Stimulated activated CD4-positive, alpha-beta T cell treated with anti-CD3 and anti-CD28 coated beads, Interleukin-12 subunit alpha, Interleukin-12 subunit beta, amount 100 ng/mL, for 24 hours (primary cell): ENCODE measurements at places on chromosomes 7 and 10.

- DNase-seq, result no peak
Measured at GRCh38 chr10:58010073-58010702, 257.5 kb downstream of the IPMK start.

DNA sequence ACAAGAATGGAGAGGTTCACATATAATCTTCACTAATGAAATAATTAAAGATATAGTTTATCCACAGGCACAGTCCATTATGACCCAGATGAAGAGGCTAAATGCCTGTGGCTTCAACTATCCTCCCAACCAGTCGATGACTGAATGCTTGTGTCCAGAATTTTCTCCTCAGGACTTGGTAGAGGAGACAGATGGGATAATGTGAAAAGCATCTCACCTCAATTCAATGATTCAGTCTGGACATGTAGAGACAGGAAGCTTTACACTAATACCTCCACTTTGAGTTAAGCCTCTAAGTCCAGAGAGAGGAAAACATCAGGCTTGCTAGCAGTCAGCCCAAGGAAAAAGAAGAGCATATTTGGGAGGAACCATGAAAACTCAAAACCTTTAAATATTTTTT lies 59.1 kb upstream of the COL1A2 start:
- no peak for DNase-seq

DNA sequence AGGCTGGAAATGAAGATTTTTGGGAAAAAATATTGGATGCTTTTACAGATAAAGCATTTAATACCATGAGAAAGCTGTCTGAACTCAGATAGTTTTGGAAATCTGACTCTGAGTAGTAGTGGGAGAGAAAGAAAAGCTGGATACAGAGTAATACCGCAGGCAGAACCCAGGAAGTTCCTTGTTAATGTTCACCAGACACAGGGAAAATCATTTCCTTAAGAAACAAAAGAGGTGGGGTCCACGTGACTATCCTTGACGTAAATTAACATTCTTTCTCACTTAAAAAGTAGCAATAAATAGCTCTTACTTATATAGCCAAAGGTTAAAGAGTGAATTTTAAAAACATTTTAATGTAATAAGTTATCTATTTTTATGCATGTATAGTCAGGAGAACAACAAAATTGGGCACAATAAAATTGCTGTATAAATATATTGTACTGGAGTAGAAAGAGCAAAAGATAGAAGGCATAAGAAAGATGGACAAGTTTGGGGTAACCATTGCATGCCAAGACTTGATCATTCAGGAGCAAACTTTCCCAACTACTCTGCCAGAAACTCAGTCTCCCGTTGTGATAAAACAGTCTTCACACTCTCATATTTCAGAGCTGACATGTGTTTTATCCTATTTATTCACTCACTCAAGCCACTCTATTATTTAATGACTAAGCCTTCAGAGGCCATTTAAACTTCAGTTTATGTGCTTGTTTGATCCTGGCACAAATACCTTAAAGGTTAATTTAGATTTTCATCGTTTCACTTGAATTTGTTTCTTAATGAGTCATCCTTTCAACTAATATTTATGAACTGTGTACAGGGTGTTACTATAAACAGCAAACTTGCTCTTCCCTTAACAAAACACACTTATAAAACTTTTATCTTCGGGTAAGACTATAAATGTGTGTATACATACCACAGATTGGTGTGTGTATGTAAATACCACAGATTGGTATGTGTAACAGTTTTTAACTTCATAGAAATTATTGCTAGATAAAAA lies 143.1 kb downstream of the GNAI1 start:
- no peak for DNase-seq

DNA sequence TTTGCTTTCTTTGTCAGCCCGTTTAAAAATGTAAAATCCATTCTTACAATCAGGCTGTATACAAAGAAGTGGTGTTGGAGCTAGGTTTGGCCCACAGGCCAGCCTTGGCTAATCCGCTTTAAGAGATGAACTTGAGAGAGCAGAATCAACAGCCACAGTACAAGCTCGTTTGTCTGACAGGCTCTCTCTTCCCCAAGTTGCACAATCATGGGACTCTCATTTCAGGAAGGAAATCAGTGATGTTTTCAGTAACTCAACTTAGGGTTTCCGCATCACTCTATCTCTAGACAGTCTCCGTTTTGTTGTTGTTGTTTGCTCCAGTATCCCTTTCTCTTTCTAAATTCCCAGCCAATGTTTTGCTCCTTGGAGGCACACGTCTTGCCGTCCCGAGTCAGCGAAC lies 582.0 kb upstream of the MKI67 start:
- DNase-seq, result no peak

GRCh38 chr7:151786936-151787335 lies 90.0 kb downstream of the PRKAG2 start:
- DNase-seq, result no peak

- DNase-seq, result no peak
Measured at GRCh38 chr10:71651928-71652327, 67.7 kb downstream of the C10orf105 start.

DNA sequence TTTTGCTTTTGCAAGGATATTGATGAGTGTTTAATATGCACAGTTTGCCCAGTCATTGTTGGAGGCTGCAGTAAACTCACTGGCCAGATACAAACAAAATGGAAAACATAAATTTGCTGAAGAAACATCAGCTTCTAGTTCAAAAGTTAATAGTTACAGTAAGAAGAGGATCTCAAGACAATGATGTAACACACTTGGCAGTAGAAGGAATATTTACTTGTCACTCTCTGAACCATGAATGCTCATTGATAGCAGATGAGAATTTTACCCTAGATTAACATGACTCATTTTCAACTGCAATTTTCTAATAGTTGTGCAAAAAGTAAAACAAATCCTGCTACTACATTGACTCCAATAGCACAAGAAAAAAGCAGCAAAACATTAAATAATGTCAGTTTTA lies 47.7 kb downstream of the VWC2 start:
- no peak for DNase-seq

DNA sequence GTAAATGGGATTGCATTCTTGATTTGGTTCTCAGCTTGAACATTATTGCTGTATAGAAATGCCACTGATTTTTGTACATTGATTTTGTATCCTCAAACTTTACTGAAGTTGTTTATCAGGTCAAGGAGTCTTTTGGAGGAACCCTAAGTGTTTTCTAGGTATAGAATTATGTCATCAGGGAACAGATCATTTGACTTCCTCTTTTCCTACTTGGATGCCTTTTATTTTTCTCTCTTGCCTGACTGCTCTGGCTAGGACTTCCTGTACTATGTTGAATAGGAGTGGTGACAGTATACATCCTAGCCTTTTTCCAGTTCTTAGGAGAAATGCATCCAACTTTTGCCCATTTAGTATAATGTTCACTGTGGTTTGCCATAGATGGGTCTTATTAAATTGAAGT lies 48.8 kb downstream of the ANXA8 start:
- no peak for DNase-seq

GRCh38 chr7:104804696-104805095 lies 209.3 kb upstream of the KMT2E start:
- DNase-seq, result no peak

GRCh38 chr7:91047636-91048035 lies 216.6 kb upstream of the FZD1 start:
- no peak for DNase-seq

DNA sequence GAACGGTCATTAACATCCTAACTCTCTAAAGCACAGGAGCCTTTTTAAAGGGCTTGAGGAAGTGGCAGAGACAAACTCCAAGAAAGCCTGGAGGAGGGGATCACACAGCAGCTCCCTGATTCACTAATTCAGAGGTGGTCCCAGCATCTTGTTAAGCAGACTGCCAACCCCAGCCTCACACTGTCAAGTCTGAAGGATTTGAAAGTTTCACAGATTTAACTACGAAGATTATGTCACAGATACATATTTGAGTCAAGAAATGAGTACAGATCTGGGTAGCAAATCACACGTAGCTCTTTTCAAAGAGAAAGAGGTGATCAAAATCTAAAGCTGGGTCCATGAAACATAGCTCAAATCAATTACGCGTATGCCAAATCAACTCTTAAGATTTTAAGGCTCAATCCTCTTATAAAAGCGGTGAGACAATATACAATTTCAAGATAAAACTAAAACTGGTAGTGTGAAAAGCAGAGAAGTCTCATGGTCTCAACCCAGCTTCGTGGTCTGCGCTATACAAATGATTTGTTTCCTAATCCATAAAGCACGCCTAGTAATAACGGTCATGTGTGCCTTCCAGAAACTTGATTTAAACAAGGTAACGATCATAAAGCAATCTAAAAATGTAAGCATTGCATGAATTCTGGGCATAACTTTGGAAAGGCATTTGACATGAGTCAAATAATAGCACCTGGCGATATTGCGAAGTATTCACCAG lies 229.9 kb upstream of the MKLN1 start:
- DNase-seq, result no peak

DNA sequence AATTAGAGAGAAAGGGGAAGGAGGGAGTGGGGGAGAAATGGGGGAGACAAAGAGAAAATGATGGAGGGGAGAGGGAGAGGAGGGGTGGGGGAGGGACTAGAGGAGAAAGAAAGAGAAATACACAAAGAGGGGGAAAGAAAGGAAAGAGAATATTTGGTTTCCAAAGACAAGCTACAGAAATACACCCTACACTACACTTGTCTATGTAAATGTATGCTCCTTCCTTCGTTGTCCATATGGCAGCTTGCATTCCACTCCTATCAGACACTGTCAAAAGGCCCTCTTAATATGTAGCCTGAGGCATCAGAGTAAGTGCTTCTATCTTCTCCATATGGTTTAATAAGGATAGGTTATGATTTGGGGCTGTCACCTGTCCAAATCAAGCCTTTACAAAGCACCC lies 92.8 kb upstream of the FEZF1 start:
- no peak for DNase-seq

- DNase-seq, result no peak
Measured at GRCh38 chr7:2616387-2617324, 15.1 kb upstream of the TTYH3 start.

- DNase-seq, result no peak
Measured at GRCh38 chr10:129877773-129878371, 86.2 kb downstream of the EBF3 start.

- DNase-seq, result no peak
Measured at GRCh38 chr10:28975891-28976531, 298.7 kb downstream of the BAMBI start.

DNA sequence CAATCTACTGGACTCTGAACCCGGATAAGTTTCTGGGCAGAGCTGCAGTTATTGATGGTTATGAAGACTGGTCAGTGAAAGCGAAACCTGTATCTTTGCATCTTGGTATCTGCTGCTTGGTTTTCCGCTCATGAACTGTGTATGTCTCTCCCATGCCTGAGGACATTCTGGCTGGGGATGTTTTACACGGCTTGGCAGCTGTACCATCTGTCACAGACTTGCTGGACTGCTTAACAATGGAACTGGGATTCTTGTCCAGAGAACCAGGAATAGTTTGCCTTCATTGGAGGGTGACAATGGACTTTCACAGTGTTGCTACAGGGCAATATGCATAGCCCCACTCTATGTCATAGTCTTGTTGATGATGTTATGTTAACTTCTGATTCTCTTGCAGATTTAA lies 119.9 kb upstream of the TMEM106B start:
- no peak for DNase-seq

- DNase-seq, result no peak
Measured at GRCh38 chr7:143382126-143382790, 1.1 kb downstream of the ZYX start.

DNA sequence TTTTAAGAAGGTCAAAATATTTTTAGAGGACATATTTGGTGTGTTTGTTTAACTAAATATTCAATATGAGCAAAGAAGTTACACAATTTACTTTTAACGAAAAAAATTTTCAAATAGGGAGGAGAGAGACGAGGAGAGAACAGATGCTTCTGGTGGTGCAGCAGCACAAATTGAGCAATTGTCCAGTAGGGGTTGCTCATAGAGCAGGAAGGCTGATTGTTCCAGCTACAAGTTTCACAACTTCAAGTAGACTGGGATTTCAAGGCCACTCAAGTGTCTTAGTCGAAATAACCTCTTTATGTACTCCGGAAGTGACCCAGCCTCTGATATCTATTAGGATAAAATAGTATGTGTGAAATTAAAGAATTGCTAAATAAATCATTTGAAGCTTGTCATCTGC lies 197.9 kb downstream of the HDAC9 start:
- no peak for DNase-seq

DNA sequence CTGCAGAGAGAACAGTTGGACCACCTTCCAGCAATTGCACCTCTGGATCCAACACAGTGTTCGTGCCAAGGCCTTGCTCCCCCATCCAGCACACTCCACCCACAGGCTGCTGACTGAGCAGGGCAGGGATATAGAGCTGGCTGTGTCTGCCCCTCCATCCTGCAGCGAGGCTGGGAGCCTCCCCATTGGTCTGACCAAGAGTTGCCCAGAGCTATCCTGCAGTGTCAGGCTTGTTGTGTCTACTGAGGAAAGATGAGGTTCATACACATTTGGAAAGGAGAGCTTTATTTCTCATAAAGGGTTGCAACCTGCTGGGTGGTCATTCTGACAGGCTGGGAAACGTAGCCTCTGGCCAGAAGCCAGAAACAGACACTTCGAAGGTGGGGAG lies 27.1 kb downstream of the PRF1 start:
- DNase-seq, result no peak

GRCh38 chr7:4273566-4274230 lies 408.4 kb upstream of the FOXK1 start:
- DNase-seq, result no peak

GRCh38 chr7:108417926-108418325 lies 38.3 kb downstream of the NRCAM start:
- no peak for DNase-seq

DNA sequence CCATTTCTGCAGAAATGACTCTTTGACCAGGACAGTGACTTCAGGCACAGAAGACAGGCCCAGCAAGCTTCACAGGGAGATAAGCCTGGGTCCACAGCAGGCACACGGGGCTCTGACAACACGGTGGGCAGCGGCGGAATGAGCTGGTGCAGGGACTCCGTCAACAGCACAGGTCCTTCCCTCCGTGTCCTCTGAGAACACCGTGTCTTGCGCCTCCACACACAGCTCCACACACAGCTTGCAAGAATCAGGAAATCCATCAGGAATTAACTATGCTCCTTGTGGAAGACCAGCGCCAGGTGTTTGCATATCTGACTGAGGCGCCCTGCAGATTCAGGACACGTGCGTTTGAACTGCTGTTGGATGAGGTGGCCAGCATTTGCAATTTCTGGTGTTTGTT lies 39.6 kb downstream of the TCERG1L start:
- DNase-seq, result no peak

GRCh38 chr10:87846023-87846422 lies 17.3 kb downstream of the KLLN start:
- no peak for DNase-seq
